Fibroblast of skin of left biceps (primary cell): ENCODE measurements at places on chromosomes 4 and X.
A peak's percentile ranks its signal among the peaks of the same experiment; 100 is the strongest.

GRCh38 chr4:3291411-3291968 is 1.3 kb upstream of the RGS12 start:
- DNase-seq: no peak

GRCh38 chr4:169025184-169025583 is 15.1 kb upstream of the CBR4 start:
- DNase-seq: no peak

DNA sequence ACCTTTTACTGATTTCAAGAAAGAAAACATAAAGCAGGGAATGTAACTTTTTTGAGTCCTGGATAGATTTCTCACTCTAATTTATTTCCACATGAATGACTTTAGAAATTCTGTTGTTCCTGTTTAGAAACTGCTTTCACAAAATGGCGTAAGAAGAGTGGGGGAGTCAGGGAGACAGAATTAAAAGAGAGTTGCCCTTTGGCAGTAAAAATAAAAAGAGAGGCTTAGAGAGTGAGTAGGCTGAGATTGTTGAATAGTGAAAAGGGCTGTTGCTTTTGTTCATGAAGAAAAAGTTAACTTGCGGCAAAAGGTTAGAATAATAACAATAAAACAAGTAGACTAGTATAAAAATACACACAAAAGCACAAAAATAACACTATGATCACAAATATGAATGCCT is 166.1 kb downstream of the TBCK start:
- DNase-seq: no peak

DNA sequence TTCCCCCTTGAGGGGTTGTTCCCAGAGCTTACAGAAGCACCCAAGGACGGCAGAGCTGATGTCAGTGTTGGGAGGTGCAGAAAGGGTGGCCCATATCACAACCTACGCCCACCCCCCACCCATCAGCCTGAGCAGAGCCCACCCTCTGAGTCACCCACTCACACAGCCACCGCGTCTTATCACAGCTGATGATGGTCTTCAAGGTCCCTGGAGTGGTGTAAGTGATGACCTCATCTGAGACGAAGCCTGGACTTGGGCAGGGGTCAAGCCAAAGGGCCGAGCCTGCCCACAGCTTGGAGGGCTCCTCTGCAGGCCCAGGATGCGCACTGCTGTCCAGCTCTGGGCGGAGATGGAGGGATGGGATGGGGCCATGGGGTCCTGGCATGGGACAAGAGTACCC is 3.0 kb upstream of the HTRA3 start:
- DNase-seq: no peak

DNA sequence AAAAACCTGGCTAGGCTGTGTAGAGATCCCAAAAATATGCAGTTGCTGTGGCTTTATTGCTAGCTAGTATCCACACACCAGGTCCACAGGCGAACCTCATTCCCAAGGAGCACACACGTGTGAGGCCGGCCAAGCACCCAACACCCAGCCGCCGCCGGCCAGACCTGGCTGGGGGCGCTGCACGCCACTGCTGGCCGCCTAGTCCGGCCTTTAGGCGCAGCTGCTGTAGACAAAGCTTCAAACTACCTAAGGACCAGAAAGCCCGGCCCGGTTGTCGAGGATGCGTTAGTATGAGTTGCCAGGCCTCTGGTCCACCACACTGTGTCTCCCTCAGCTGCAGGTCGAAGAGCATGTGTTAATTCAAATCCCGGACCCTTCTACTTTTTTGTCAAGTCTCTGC is 3.1 kb downstream of the POU3F4 start:
- DNase-seq: no peak

DNA sequence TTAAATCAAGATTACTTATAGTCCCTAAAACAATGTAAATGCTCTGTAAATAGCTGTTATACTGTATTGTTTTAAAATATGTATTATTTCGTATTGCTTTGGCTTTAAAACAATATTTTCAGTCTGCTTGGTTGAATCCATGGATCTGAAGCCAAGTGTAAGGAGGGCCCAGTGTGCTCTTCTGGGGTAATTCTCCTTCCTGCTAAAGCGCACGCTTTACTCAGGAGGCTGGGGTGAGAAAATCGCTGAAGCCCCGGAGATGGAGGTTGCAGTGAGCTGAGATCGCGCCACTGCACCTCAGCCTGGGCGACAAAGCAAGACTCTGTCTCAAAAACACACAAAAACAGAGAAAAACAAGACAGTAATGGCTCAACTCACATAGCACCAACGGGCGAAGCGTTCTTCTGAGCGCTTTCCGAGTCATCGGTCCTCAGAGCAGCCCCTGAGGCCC is 391 bp upstream of the IDUA start:
- no peak for DNase-seq

DNA sequence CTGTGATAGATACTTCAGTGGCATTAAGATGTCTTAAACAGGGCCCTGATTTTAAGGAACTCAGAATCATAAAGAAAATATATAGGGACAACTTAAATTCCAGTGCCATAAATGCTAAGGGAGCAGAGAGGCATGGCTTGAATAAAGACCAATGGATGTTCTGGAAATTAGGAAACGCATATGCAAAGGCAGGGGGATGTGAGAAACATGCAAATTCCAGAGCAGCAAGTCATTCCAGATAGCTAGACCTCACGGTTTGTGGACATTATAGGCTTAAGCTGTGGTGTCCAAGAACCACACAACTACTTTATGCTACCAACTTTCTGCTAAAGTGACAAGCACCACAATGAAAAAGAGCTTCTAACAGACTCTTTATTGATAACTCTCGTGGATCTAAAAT is 132.6 kb upstream of the ANK2 start:
- peak; percentile 34 for DNase-seq

GRCh38 chr4:4717692-4718091 is 141.8 kb upstream of the MSX1 start:
- DNase-seq: no peak

- DNase-seq: no peak
Measured at GRCh38 chrX:104112326-104112951, at the start of gene ZCCHC18. ZCCHC18 (plus strand) TSS chrX:104112523; CDS start chrX:104114112, 1,589 bp downstream.

- DNase-seq: no peak
Measured at GRCh38 chrX:103681443-103681842, 5.1 kb downstream of the MORF4L2 start.

GRCh38 chrX:110182865-110183264 is 135.0 kb downstream of the AMMECR1 start:
- DNase-seq: no peak

- DNase-seq: no peak
Measured at GRCh38 chr4:104735174-104735573, 240.5 kb upstream of the CXXC4 start.

DNA sequence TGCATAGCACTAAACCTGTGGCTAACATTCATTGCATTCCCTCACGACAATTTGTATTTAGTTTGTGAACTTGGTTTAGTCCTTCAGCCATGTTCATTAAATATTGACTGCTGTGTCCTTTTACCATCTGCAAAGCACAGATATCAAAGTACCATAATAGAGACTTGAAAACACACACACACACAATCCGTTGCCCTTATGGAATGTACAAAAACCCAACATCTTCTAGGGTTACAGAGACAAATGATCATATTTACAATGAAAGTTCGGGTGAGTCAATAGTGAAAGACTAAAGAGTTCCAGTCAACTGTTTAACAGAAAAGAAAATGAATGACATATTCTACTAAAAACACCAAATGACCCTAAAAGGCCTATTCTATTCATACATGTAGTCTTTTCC is 50.8 kb upstream of the TXK start:
- no peak for DNase-seq

DNA sequence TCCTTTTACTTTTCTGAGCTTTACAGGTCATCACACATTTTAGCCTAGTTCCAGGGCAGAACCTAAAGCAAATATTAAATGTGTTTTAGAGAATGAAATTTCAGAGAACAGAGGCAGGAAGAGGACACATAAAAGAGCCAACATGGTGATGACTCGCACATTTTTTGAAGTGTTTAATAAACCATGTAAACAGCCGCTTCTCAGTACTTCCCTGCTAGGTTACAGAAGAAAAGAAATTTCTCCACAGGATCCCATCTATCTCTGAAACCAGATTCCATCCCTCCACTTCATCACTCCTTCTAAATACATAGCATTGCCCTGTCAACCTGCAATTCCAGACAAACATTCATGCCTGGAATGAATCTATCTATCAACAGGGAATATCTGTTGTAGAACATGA is 949.5 kb upstream of the PCDH7 start:
- no peak for DNase-seq

DNA sequence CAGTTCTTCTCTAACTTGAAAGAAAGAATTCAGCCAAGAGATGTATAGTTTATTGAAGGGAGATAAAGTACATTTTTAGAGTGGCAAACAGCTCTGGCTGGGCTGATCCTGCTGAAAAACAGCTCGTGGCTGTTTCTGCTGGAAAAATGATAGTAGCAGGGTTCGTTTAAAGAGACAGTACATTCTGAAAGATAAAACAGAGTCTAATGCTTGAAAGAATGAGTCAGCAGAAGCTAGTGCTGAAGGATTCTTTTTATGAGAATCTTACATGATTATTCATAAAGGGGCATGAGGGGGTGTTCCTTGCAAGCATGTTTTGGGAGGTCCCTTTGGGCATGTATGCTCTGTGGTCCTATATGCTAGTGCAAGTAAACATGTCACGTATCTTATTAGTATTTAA is 790.0 kb downstream of the PCDH18 start:
- no peak for DNase-seq

- no peak for DNase-seq
Measured at GRCh38 chrX:63258144-63258543, 93.0 kb downstream of the SPIN4 start.

DNA sequence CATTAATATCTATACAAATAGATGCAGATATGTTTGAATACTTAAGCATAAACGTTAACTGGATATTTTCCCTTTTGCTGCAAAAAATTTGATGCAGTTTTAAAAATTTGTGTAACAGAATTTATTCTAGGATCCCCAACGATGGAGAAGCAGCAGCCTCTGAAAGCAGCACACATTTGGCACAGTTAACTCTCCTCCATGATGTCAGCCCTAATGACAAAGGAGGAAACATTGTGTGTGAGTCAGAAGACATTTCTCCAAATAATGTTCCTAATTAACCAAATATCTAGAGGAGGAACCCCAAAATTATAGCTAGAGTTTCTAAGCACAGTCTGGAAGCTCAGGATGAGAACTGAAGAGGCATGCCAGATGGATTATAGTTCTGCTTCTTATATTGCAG is 281.9 kb upstream of the MAD2L1 start:
- no peak for DNase-seq

DNA sequence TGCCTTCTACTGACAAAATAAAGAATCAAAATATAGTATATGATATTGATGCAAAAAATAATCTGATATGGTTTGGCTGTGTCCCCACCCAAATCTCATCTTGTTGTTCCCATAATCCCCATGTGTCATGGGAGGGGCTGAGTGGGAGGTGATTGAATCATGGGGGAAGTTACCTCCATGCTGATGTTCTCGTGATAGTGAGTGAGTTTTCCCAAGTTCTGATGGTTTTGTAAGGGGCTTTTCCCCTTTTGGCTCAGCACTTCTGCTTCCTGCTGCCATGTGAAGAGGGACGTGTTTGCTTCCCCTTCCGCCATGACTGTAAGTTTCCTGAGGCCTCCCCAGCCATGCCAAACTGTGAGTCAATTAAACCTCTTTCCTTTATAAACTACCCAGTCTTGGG is 70.2 kb downstream of the TMEM165 start:
- DNase-seq: no peak

GRCh38 chr4:151561551-151562256 is 152.7 kb downstream of the FHIP1A start:
- DNase-seq: no peak

- no peak for DNase-seq
Measured at GRCh38 chr4:138804711-138805110, 210.9 kb upstream of the NOCT start.

DNA sequence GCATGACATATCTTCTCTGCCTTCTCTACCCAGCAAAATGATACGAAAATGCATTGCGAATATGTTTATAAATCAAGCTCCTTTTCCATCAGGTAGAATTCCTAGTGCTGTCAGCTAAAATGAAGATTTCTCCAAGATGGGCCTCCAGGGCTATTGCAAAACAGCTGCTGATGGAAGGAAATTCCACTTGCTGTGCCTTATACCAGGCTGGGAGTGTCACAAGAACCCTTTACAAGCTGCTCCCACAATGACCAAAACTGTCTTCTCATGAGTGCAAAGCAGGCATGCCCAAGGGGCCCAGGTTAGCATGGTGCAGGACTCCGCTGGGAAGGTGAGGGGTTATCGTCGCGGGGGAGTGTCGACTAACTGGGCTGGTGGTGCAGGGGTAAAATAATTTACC is 8.7 kb downstream of the HNRNPH2 start:
- no peak for DNase-seq

DNA sequence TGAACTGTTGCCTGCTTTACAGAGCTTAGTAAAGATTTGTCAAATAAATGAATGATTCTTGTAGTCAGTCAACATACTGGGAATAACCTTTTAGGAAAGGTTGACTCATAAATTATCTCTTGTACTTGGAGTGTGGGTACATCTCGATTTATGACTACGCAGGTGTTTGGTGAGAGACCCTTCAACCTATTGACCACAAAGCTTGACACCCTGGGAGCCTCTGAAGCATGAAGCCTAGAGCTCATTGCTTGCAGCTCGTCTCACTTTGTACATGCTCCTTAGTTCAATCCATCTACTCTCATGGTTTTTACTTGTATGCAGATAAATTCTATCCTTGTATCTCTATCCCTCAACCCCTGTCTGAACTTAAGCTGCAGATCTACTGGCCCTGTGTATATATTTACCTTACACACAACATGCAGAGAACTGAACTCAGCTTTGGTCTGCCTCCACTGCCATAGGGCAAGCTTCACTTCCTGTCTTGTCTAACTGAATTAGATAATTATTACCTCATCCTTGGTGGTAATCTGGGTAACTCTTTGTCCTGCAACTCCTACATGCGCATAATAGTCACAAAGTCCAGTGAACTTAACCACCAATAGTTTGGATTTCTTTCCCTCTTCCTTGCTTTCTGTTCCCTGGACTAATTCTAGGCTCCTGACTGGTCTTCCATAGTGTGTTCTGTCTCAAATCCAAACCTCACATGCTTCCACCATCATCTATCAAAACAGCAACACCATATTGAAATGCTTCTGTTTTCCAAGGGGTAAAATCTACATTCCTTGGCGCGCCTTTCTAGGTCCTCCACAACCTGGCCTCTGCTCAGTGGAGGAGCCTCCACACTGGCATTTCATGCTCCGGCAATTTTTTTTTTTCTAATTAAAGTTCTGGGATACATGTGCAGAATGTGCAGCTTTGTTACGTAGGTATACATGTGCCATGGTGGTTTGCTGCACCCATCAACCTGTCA is 32.2 kb upstream of the FAT1 start:
- no peak for DNase-seq

DNA sequence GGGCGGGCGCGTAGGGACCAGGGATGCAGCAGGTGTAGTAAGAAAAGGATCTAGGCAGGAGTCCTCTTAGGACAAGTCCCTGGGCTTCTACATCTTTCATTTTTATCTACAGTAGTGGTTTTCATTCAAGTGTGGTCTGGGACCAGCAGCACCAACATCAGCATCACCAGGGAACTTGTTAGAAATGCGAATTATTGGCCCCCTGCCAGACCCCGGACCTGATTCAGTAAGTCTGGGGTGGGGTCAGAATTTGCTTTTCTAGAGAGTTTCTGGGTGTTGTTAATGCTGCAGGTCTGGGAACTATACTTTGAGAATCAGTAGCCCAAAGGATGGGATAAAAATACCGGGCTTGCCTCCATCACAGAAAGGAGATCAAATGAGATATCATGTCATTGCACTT is 1.3 kb upstream of the PCYT1B start:
- no peak for DNase-seq
